Keratinocyte (primary cell): ENCODE measurements at places on chromosomes 6 and 20.
A peak's percentile ranks its signal among the peaks of the same experiment; 100 is the strongest.

DNA sequence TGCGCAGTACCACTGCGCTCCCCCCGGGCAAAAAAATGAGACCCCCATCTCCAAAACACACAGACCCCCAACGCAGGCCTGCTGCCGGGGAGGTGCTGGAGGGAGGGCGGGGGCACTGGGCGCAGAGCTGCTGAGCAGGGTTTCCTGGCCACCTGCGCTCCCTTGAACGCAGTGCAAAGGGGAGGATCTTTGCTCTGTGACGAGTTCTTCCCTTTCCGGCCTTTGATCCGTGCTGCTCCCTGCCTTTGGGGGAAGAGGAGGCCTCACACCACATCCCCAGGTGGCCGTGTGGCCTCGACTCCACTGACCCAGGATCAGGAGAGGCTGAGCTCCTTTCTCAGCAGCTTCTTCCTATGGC is 8.9 kb upstream of the COL20A1 start:
- no peak for DNase-seq

GRCh38 chr6:33272275-33273128 is 627 bp downstream of the RPS18 start:
- no peak for DNase-seq

GRCh38 chr6:52013035-52013434 is 74.4 kb downstream of the PKHD1 start:
- no peak for DNase-seq

DNA sequence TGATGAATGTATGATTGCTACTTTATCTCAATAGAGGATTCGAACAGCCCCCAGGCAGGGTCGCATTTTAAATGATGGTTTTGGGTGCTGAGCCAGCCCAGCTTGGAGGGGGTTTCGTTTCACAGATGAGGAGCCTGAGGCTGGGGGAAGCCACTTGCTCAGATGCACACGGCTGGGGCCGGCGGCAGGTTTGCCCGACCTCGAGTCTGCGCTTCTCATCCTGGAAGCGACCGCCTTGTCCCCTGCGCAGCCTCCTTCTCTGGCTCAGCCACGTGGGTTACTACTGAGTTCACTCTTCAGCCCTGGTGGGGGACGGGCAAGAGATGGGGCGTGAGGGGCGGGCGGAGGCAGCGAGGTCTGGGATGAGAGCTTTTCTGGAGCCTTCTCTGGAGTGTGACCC is 25.3 kb downstream of the NTSR1 start:
- no peak for DNase-seq

GRCh38 chr20:62161347-62161746 is 17.8 kb downstream of the SS18L1 start:
- no peak for DNase-seq

GRCh38 chr20:60211618-60212463 is 253.6 kb downstream of the CDH26 start:
- DNase-seq, result no peak

GRCh38 chr20:20360464-20360863 is 7.4 kb upstream of the INSM1 start:
- peak; percentile 17 for DNase-seq

GRCh38 chr6:149130508-149130907 is 187.0 kb upstream of the TAB2 start:
- DNase-seq, result no peak

DNA sequence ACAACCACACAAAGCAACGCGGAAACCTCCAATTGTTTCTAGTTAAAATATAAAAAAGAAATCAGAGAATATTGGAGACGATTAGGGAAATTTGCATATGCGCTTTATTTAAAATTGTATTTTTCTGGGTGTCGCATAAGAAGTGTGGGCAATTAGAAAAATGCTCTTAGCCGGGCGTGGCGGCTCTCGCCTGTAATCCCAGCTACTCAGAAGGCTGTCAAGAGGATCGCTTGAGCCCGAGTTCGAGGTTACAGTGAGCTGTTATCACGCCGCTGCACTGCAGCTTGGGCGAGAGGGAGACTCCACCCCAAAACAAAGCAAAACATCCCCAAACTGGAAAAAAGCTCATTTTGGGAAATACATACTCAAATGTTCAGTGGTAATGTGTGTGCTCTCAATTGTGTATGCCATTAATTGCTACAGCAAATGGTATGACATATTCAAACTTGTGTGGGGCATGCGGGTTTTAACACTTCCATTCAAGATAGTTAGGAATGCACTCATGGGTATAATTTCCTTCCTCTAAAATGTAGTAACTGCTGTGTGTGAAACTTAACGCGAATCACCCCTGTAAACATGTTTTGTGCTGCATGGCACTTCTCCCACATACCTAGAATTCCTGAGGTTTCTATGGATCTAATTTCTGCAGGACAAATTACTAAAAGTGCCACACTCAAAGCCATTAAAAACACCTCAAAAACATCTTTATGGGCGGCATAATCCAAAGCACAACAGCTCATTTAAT is 54.7 kb upstream of the HFE start:
- DNase-seq, result no peak

GRCh38 chr20:44829688-44830087 is 19.3 kb upstream of the RIMS4 start:
- no peak for DNase-seq

DNA sequence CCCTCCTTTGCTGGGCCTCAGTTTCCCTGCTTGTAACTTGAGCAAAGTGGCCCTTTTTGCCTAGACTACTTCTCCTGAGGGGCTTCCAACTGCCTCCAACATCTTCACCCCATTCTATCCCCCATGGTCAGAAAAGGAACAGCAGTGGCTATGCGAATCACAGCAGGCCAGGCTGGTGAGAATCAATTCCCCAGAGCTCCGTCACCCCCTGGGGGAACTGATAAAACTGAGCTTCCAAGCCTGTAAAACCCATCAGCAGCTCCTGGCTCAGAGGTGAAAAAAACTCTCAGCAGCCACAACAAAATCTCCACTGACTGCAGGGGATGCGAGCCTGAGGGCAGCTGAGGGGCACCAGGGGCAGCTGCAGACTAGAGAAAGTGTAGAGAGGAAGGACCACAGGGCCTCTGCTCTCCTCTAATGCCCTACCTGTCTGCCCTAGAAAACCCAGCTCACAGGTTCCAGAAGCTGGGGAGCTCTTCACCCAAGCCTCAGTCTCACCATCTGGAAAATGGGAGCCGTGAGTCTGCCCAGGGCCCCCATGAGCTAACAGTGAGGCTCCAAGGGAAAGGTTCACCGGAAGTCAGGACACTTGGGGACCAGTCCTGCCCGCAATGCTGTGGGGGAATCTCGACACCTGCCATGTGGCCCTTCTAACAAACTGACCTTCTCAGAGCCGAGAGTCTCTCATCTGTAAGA is 120.6 kb downstream of the GRM4 start:
- no peak for DNase-seq

- no peak for DNase-seq
Observed at GRCh38 chr6:167685654-167686053, 141.1 kb upstream of the AFDN start.

GRCh38 chr20:36311141-36311853 is 5.2 kb downstream of the DLGAP4 start:
- no peak for DNase-seq
